ENCODE measurements at places on chromosomes 1 and 21. TPM values are rescaled to one million over a fixed set of nuclear protein-coding genes. Genes with fewer than 3 reads are reported as not detected.

The XCL2 gene
- not detected for total RNA-seq

The CD5L gene
- total RNA-seq: not detected

The SLC35F3 gene
- not detected for total RNA-seq

The TTC3 gene
- 241 TPM for total RNA-seq

The NTNG1 gene
- 11.6 TPM for total RNA-seq

The SPRR3 gene
- total RNA-seq: not detected

The ROR1 gene
- total RNA-seq: 9.7 TPM

The SAMD13 gene
- total RNA-seq: 1.2 TPM

The FAM20B gene
- total RNA-seq: 54.6 TPM

The NPHS2 gene
- total RNA-seq: not detected

The FAM167B gene
- 0.66 TPM for total RNA-seq

The PROK1 gene
- not detected for total RNA-seq

The RAB42 gene
- total RNA-seq: 10.6 TPM

The C1orf115 gene
- 0.50 TPM for total RNA-seq

The NBPF4 gene
- not detected for total RNA-seq

The INSRR gene
- total RNA-seq: not detected

The OR6N1 gene
- total RNA-seq: not detected

The PTGER3 gene
- 3.9 TPM for total RNA-seq

The PTPN22 gene
- total RNA-seq: 1.2 TPM

The NOS1AP gene
- total RNA-seq: 0.29 TPM

The CHD1L gene
- total RNA-seq: 39.5 TPM

The LRRC53 gene
- total RNA-seq: not detected

The ACKR1 gene
- not detected for total RNA-seq

The ADCY10 gene
- 0.15 TPM for total RNA-seq

The TAL1 gene
- under 0.01 TPM for total RNA-seq

The LYPD8 gene
- not detected for total RNA-seq

The SHISAL2A gene
- not detected for total RNA-seq

The AZIN2 gene
- 4.2 TPM for total RNA-seq

The LRRC40 gene
- total RNA-seq: 15.5 TPM

The KCNE2 gene
- not detected for total RNA-seq

The PLEKHN1 gene
- 0.33 TPM for total RNA-seq

The TRIM46 gene
- 6.0 TPM for total RNA-seq

The PGBD5 gene
- total RNA-seq: 1.7 TPM

The FCGR3B gene
- total RNA-seq: not detected

The PTAFR gene
- total RNA-seq: 0.15 TPM

The VANGL2 gene
- under 0.01 TPM for total RNA-seq

The CSMD2 gene
- 5.0 TPM for total RNA-seq

The TRPM2 gene
- total RNA-seq: under 0.01 TPM
